ENCODE measurements at places on chromosomes 4 and X. TPM values are rescaled to one million over a fixed set of nuclear protein-coding genes. Genes with fewer than 3 reads are reported as not detected.

DNA sequence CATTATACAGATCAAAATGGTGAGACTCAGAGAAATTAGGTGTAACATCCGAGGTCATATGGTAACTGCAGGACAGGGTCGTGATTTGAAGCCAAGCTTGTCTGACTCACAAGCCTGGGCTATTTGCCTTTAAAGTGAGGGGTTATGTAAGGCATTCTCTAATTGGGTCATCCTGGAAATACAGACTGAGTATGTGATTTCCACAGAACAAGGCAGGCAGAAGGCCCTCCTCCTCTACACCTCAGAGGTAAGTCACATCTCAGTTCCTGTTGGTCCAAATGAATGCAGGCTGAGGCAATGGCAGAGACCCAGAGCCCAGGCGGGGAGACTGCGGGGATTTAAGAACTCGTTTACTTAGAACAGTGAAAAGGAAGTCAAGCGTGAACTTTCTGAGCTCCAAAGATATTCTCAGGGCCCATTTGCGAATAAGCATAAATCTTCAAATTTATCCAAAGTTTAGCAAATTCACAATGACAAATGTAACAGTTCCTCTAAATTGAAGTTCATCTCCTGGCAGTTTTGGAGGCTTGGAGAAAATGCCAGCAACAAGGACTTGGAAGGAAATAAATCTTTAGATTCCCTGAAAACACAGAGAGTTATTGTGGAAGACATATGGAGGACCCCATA, 153.3 kb downstream of the LDB2 start:
- peak; percentile 31 for ATAC-seq

GRCh38 chr4:185322803-185323202, 72.9 kb downstream of the LRP2BP start:
- ATAC-seq, result no peak

- peak; percentile 43 for ATAC-seq
These were observed 257.8 kb downstream of the FBXW7 start for GRCh38 chr4:152278172-152278504.

GRCh38 chr4:149735796-149736195, 79.8 kb downstream of the IQCM start:
- ATAC-seq, result no peak

- ATAC-seq, result no peak
These were observed 41.4 kb upstream of the MSANTD1 start for GRCh38 chr4:3207531-3208037.

- no peak for ATAC-seq
These were observed 100.0 kb upstream of the PRKG2 start for GRCh38 chr4:81314897-81315470.

- ATAC-seq, result no peak
These were observed 53.1 kb upstream of the TMEM33 start for GRCh38 chr4:41881981-41882624.

Gene MAGEB1
- total RNA-seq, result not detected

Gene MAB21L2
- not detected for total RNA-seq

Gene JCHAIN
- total RNA-seq, result 21.1 TPM

All from esophagus mucosa (tissue), 1 donor.